ENCODE measurements at places on chromosomes 4 and X.

- no peak for DNase-seq
These were observed 140.1 kb downstream of the ANK2 start for GRCh38 chr4:113189546-113189945.

DNA sequence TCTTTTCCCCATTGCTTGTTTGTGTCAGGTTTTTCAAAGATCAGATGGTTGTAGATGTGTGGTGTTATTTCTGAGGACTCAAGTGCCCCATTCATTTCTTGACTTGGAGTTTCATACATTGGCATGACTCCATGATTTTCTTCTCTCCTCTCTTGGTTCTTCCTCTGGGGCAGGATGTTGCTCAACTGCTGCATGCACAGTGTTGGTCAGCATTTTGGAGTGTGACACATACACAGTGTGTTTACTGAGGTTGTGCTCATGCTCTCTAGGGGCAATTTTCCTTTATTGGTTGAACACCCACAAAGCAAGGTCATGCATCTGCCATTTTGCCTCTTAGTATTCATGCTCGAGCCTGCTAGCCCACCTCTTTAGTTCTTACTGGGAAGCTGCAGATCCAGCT, 1993.8 kb downstream of the ARAP2 start:
- no peak for DNase-seq

GRCh38 chr4:42482516-42483327, 85.4 kb downstream of the SHISA3 start:
- no peak for DNase-seq

GRCh38 chr4:16150716-16151115, 66.9 kb upstream of the PROM1 start:
- no peak for DNase-seq

DNA sequence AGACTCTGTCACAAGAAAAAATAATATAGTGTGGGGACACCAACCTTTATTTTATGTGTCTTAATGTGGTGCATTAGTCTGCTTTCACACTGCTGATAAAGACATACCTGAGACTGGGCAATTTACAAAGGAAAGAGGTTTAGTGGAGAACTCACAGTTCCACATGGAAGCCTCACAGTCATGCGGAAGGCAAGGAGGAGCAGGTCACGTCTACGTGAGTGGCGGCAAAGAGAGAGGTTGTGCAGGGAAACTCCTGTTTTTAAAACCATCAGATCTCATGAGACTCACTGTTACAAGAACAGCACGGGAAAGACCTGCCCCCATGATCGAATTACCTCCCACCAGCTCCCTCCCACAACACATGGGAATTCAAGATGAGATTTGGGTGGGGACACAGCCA, 130.2 kb downstream of the AFF1 start:
- no peak for DNase-seq

GRCh38 chrX:8404471-8404870, 60.2 kb upstream of the VCX3B start:
- DNase-seq = no peak

- no peak for DNase-seq
These were observed 272.3 kb upstream of the FGF16 start for GRCh38 chrX:77174680-77175519.

DNA sequence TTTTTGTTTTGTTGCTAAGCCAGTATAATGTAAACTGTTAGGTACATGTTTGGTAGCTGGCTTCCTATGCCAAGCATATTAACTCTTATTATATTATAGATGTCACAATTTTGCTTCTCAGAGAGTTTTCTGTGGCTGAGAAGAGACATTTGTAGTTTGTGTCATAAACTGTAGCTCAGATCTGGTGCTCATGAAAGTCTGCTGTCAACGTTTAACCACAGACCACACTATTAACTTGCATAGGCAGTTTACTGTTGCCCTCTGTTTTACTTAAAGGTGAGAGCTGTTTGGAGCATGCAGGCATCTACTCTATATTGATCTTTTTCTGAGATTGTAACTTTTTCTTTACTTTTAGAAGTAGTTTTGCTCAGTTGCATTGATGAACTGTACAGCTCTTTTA, 166.8 kb downstream of the TLL1 start:
- DNase-seq = no peak

DNA sequence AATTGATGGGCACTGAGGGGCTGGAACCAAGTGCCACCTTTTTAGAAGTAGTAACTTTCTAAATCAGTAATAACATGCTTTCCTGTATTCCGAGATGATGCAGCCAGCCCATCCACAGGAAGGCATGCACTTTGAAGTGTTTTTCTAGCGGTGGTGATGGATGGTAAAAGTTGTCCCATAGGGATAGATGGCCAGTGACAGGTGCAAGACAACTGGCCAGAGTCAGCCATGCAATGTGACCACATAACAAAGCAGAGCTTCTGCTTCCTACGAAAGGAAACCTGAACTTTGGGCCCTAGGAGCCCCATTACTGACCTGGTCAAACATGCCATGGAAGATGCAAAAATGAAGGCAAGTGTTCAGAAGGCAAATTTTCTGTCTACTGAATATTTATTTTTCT, 72.3 kb downstream of the NR3C2 start:
- no peak for DNase-seq

- DNase-seq = no peak
These were observed 94.6 kb downstream of the PPP2R2C start for GRCh38 chr4:6377626-6378492.

GRCh38 chr4:105710678-105711077, 2.1 kb downstream of the GSTCD start:
- no peak for DNase-seq

- DNase-seq = no peak
These were observed 86.4 kb upstream of the SORBS2 start for GRCh38 chr4:185898413-185898812.

DNA sequence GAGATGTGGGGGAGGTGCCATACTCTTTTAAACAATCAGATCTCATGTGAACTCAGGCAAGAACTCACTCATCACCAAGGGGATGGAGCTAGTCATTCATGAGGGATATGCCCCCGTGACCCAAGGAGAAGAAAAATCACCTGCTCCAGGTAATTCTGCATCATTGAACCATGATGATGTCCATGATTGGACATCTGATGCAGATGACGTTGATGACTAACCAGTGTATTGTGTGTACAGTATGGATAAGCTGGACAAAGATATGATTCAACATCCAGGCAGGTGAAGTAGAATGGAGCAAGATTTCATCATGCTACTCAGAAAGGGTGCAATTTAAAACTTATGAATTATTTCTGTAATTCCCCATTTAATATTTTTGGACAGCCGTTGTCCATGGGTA, 286.4 kb upstream of the SMIM31 start:
- DNase-seq = no peak

DNA sequence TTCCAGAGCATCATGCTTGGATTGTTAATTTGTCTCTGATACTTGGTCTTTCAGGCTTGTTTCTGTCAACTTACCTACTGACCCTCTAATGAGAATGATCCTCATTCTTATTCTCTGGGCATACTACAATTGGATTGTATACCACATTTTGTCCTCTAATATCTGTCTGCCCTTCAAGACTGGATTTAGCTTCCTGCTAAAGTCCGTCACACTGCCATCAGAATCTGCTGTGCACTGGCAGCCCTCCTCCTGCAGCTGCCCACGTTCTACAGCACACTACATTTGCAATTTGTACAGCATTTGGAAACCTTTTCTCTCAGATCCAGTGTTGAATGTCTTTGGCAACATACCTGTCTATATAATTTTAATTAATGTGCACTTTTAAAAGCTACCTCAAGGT, 183.1 kb downstream of the ZNF330 start:
- DNase-seq = no peak

DNA sequence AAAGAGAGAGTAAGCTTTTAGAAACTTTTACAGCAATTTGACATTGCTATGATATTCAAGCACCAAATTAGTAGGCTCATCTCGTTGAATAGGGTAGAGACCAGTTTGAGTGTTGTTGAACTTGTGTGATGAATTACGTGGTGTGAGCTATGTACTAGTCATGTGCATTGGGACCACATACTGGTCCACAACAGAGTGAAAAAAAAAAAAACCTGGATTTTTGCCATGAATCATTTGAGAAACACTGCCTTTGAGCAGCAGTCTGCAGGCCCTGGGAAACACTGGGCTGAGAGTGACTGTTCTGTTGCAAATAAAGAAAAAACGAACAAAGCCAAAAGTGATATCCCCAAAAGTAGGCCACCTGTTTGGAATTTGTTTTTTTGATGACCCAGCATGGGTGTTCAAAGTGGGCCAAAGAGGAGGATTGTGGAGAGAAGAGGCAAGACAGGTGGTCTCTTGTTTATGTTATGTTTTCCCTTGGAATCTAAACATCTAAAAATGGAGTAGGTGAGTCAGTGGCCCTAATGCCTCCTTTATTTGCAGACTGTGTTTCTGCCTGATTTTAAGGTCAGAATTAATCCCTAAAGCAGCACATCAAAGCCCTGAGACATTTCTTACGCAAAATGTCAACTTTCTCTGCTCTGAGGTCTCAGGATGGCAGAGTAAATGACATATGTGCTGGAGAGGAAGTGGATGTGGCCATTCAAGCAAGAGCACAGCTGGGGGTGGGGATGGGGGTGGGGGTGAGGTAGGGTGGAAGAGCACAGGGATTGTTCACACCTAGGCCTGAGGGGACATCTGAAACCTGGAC, 33.5 kb downstream of the TAF7L start:
- no peak for DNase-seq

DNA sequence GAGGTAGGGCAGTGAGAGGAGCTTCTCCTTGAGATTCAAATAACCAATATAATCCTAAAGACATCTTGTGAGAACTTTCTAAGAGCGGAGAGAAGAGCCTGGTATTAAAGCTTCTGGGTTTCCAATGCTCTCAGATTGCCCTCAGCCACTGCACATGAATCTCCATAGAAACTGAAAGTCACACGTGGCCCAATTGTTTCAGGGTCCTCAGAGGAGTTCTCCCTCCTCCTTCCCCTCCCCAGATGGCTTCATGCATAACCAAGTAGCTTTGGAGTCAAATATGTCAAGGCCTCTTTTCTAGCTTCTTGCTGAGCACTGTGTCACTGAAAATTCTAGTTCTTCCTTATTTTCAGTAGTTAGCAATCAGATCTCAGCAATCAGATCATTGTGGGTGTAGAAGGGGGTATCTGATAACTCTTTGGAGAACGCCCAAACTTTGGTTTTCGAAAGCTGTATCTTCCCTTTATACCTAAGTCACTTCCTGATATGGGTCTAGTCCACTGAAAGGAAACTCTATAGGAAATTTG, 2.2 kb downstream of the BTK start:
- no peak for DNase-seq

- DNase-seq = no peak
These were observed 43.1 kb downstream of the ATP11C start for GRCh38 chrX:139889760-139890159.

DNA sequence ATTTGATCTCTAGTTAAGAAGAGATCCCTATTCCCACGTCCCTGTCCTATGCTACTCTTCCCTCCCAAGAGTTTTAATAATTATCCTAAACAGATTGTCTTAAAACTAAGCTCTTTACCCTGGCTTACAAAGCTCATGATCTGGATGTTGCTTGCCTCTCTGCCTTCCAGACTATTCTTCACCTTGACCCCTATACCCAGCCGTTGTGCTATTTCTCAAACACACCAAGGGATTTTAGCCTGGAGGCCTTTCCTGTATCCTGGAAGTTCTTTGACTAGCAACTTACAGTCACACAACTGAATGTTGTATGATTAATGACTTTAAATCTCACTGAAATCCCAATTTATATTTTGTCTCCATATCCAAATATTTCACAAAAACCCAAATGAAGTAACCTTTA, 314.9 kb downstream of the ADGRL3 start:
- no peak for DNase-seq

- no peak for DNase-seq
These were observed 38.7 kb upstream of the THOC2 start for GRCh38 chrX:123771449-123772064.

DNA sequence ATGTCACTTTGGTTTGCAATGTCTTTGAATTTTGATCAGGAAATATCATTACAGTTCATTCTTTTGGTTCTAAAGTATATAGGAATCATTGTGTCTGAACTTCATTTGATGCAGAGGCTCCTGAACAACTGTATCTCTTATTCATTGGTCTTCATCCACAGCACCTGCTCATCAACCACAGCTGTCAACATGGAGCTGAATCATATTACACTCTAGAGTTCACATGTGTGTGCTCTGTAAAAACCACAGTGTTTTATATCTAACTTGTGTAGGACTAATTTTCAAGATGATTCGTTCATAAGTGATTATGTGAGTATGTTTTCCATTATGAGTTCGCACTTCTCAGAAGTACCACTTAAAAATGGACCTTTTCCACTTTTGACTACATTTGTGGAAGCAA, 643.3 kb upstream of the FAM241A start:
- DNase-seq = no peak

GRCh38 chr4:41784191-41784979, 35.9 kb upstream of the PHOX2B start:
- DNase-seq = no peak

DNA sequence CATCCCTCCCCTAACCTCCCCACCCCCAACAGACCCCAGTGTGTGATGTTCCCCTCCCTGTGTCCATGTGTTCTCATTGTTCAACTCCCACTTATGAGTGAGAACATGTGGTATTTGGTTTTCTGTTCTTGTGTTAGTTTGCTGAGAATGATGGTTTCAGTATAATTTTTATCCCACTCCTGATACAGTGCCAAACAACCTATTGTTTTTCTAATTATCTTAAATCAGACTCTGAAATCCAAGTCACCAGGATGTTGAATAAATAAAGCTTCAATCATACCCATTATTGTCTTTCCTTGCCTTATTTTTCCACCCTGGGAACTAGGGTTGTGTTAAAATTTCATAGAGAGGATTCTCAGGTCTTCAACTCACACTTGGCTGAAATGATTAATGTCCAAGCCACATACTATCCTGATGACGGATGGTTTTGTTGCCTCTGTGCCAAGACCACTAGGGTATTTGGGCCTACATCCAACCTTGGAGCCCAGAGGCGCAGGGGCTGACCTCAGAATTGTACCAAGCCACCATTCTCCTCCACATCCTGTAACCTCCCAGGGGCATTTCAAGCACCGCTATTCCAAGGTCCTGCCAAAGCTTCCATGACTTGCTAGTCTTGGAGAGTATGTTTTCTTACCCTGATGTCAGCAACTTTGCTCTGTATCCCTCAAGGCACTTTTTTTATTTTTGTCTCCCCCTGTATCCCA, 332.4 kb downstream of the ARHGAP24 start:
- no peak for DNase-seq

GRCh38 chrX:148354916-148355315, 145.5 kb upstream of the AFF2 start:
- DNase-seq = no peak

GRCh38 chrX:118615141-118615540, 112.3 kb upstream of the IL13RA1 start:
- no peak for DNase-seq

GRCh38 chr4:153570228-153570973, 104.2 kb downstream of the TMEM131L start:
- DNase-seq = no peak

- no peak for DNase-seq
These were observed 924 bp upstream of the ENAM start for GRCh38 chr4:70627620-70628019.

- no peak for DNase-seq
These were observed 14.2 kb upstream of the PJA1 start for GRCh38 chrX:69179380-69179911.

All from CD4-positive, alpha-beta T cell treated with Interleukin-12 subunit alpha and Interleukin-12 subunit beta, for 1 hour (primary cell).